ENCODE measurements at places on chromosomes 7 and 10. TPM values are rescaled to one million over a fixed set of nuclear protein-coding genes. Genes with fewer than 3 reads are reported as not detected.

DNA sequence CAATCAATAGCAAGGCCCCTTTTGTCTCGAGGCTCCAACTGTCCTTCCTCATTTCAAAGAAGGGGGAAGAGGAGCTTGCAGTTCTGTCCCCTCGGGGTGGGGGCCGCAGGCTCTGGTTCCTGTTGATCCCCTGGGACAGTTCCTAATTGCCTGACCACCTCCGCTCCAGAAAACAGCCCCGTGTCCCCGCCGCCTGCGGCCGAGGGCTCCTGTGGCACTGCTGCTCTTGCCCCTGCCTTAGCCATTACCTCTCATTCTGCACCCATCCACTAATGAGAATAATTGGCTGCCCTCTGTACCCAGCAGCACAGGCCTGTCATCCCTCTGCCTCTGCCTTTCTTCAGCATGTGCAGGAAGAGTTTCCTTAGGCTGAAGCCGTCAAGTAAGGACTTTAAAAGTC, 668.3 kb upstream of the FOXK1 start:
- H3K4me1 ChIP-seq: peaks cover 10% of the 10 kb centered on the region
- H3K36me3 ChIP-seq: peaks cover 5% of the 10 kb centered on the region
- no peak for DNase-seq

GRCh38 chr7:51265066-51265907, 51.3 kb downstream of the COBL start:
- DNase-seq: no peak
- no peaks in the 10 kb centered on the region for H3K36me3 ChIP-seq
- no peaks in the 10 kb centered on the region for H3K4me1 ChIP-seq
- H3K27me3 ChIP-seq: no peaks in the 10 kb centered on the region

- H3K27me3 ChIP-seq: no peaks in the 10 kb centered on the region
- H3K4me1 ChIP-seq: peaks cover 46% of the 10 kb centered on the region
- H3K27ac ChIP-seq: no peak overlapping the region
- no peak for DNase-seq
- no peaks in the 10 kb centered on the region for H3K36me3 ChIP-seq
Observed at GRCh38 chr7:153385502-153385901, 626.0 kb downstream of the ACTR3B start.

DNA sequence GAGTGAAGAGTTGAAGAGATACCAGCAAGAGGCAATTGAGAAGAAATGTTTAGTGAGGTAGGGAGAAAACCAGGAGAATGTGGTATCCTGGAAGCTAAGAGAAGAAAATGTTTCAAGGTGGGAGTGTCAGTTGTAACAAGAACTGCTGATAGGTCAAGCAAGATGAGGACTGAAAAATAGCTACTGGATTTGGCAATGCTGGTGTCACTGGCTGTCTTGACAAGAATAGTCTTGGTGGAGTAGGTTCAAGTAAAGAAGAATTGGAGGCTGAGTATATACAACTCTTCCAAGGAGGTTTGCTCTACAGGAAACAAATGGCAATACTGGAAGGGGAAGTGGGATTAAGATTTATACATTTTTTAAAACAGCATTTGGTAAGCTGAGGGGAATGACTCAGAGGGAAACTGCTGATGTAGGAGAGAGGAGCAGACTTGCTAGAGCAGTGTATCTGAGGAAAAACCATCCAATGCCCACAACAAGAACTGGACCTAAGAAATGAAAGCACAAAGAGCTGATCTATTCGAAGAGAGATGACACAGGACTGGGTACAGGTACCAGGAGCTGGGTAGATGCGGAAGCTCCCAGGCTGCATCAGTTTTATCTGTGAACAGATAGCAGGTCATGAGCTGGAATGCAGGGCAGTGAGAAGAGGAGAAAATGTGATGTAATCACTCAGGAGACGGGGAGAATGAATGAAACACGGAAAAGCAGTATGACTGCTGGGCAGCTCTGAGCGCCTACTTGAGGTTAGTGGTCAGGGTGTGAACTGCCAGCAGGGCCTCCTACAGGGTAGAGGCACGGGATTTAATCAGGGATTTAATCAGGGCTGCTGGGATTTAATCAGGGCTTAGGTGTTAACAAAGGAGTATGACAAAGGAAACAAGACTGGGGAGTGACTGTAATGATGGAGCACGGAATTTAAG, 34.5 kb downstream of the FAM25A start:
- H3K27me3 ChIP-seq: no peaks in the 10 kb centered on the region
- no peak for DNase-seq
- peak overlapping the region; percentile 52 for H3K27ac ChIP-seq
- H3K4me3 ChIP-seq: no peak overlapping the region
- no peaks in the 10 kb centered on the region for H3K4me1 ChIP-seq

- no peak overlapping the region for H3K27ac ChIP-seq
- H3K4me1 ChIP-seq: peaks cover 3% of the 10 kb centered on the region
- no peak overlapping the region for H3K4me3 ChIP-seq
- no peaks in the 10 kb centered on the region for H3K27me3 ChIP-seq
- DNase-seq: peak; percentile 77
Observed at GRCh38 chr10:28432210-28432676, 100.7 kb upstream of the WAC start.

GRCh38 chr10:4947635-4948596, 15.3 kb upstream of the AKR1C1 start:
- DNase-seq: peak; percentile 84
- H3K4me3 ChIP-seq: no peak overlapping the region
- H3K36me3 ChIP-seq: no peaks in the 10 kb centered on the region
- H3K4me1 ChIP-seq: peaks cover 66% of the 10 kb centered on the region
- no peaks in the 10 kb centered on the region for H3K27me3 ChIP-seq

DNA sequence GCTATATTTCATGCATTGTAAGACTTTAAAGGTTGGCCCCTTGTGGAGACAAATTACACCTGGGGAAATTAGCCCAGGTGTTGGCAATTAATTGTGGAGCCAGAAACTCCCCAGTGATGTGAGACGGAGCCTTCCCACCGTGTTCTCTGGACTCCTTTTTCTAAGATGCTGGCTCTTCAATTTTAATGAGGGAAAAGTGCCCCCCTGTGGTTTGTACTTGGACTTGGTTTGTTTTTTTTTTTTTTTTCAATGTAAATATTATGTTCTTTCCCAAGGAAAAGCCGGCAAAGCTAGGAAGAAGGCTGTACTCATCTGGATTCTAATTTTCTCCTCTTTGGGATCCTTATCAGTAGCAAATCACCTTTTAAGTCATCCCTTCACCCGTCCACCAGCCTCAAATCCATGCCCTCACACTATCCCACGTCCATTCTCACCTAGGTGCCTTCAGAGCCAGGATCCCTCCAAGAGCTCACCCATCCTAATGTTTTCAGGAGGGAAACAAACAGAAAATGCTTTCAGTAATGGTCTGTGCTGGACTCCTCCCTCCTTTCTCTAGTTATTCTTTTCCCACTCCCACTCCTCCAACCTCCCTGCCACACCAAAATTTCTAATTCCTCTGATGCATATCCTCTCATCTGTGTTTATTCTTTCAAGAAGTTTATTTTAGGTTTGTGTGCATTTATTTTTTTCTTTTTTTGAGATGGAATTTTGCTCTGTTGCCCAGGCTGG, 20.4 kb upstream of the ST8SIA6 start:
- no peaks in the 10 kb centered on the region for H3K36me3 ChIP-seq
- no peak overlapping the region for H3K4me3 ChIP-seq
- no peaks in the 10 kb centered on the region for H3K4me1 ChIP-seq
- H3K27me3 ChIP-seq: no peaks in the 10 kb centered on the region
- no peak overlapping the region for H3K27ac ChIP-seq

DNA sequence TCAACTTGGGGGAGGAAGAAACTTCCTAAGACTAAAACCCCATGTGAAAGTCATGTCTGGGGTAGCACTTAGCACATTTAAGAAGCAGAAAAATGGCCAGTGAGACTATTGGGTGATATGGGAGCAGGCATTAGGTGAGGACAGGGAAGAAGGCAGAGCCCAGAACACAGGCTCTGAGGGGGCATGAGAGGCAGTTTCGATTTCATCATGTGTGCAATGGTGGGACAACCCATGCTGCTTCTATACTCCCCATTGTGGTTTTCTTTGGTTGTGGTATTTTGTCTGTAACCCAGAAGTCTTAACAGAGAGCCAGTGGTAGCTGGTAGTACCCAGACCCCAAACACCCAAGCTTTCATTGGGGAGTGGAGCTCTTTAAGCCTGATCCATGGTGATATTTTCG, 752.0 kb downstream of the GRID1 start:
- no peak for DNase-seq
- H3K4me3 ChIP-seq: no peak overlapping the region
- H3K36me3 ChIP-seq: no peaks in the 10 kb centered on the region
- H3K27ac ChIP-seq: no peak overlapping the region
- no peaks in the 10 kb centered on the region for H3K27me3 ChIP-seq

DNA sequence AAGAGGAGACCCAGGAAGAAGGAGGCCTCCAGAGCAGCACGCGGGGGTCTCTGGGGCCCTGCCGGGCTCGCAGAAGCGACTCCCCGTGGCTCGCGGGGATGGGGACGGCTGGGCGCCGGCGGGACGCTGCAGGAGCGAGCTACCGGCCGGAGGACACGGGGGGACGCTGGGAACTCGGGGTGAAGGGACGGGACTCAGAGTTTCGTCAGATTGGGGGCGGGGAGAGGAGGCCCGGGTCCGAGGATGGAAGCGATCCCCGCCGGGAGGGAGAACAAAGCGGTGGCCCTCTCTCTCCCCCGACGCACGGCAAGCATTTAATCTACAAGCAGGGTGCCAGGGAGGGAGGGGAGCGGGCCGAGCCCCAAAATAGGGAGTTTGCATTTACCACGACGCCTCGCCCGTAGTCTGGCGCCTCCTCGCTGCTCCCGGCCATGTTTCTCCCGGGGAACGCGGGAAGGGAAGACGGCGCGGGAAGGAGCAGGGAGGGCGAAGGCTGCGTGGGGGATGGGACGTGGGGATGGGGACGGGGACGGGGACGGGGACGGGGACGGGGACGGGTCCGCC, at the start of gene PRTFDC1:
Gene PRTFDC1 (minus strand): TSS at position 464 of the 564 bp plus-strand sequence. CDS start 31 bp downstream, at position 433.
- no peaks in the 10 kb centered on the region for H3K4me1 ChIP-seq
- peak; percentile 74 for DNase-seq
- no peaks in the 10 kb centered on the region for H3K36me3 ChIP-seq
- no peaks in the 10 kb centered on the region for H3K27me3 ChIP-seq

DNA sequence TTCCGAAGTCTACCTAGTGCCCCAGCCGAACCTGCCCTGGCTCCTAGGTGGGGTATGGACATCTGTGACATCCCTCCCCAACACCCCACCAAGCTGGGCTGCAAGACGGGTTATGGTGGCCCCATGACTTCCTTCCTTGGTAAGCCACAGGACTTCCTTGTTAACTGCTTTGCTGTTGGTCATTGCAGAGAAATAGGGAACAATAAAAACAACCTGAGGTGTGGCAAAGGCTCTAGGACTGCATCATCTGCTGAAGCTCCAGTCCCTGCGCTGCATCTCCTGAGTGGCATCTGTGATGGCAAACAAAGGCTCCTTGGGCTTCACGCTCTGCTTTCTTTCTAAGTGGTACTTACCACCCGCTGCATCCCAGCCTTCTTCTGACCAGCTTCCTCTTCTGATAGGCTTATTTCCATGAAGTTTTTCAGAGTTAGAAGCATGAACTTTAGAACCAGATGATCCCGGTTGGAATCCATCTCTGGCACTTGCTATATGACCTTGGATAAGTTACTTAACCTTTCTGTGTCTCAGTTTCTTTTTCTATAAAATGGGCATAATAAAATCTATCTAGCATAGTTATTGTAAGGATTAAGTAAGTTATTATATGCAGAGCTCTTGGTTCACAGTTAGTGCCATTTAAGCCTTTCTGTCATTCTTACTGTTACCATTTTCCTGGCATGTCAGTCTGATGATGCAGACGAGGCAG, 216.8 kb downstream of the RPS24 start:
- no peaks in the 10 kb centered on the region for H3K36me3 ChIP-seq
- no peak overlapping the region for H3K4me3 ChIP-seq
- H3K27ac ChIP-seq: no peak overlapping the region
- H3K4me1 ChIP-seq: peaks cover 13% of the 10 kb centered on the region
- DNase-seq: no peak

DNA sequence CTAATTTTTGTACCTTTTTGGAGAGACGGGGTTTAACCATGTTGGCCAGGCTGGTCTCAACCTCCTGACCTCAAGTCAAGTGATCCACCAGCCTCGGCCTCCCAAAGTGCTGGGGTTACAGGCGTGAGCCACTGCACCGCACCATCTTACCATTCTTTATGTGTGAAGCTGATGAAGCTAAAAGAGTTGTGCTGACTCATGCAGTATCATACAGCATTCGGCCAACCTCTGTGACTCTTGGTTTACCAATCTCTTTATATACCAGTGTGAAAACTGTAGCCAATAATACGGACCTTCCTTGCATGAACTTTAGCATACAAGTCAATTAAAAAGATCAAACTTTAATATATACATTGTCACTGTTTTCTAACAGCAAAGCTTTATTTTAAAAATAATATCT, 878.2 kb upstream of the MBL2 start:
- no peaks in the 10 kb centered on the region for H3K27me3 ChIP-seq
- no peak overlapping the region for H3K27ac ChIP-seq
- H3K36me3 ChIP-seq: no peaks in the 10 kb centered on the region

- DNase-seq: no peak
- no peak overlapping the region for H3K27ac ChIP-seq
- no peak overlapping the region for H3K4me3 ChIP-seq
- H3K36me3 ChIP-seq: no peaks in the 10 kb centered on the region
- H3K27me3 ChIP-seq: no peaks in the 10 kb centered on the region
Observed at GRCh38 chr7:101542527-101543241, 86.4 kb downstream of the MYL10 start.

- DNase-seq: no peak
- no peaks in the 10 kb centered on the region for H3K36me3 ChIP-seq
- H3K27ac ChIP-seq: no peak overlapping the region
- no peaks in the 10 kb centered on the region for H3K4me1 ChIP-seq
- no peaks in the 10 kb centered on the region for H3K27me3 ChIP-seq
- H3K4me3 ChIP-seq: no peak overlapping the region
Observed at GRCh38 chr10:9670911-9671310, 1346.8 kb upstream of the CELF2 start.

DNA sequence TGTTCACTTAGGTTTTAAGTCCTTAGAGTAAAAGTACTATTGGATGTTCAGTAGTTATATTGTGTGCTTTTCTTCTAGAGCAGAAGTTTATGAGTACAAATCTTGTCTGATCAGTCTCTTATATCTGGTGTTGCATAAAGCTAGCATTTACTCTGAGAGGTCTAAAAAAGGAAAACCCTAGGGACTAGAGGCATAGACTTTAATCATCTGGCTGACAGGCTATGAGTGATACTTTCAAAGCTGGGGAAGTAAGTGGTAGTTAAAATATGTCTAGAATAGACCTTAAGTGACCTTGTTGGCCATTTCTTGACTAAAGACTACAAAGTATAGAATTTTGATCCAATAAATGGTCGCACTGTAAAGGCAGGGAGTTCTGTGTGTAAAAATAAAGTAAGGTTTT, 32.9 kb upstream of the PHYHIPL start:
- H3K27me3 ChIP-seq: no peaks in the 10 kb centered on the region
- H3K36me3 ChIP-seq: no peaks in the 10 kb centered on the region
- H3K27ac ChIP-seq: no peak overlapping the region
- H3K4me3 ChIP-seq: no peak overlapping the region
- no peak for DNase-seq

- H3K4me1 ChIP-seq: no peaks in the 10 kb centered on the region
- no peak overlapping the region for H3K27ac ChIP-seq
- no peak overlapping the region for H3K4me3 ChIP-seq
- DNase-seq: no peak
- no peaks in the 10 kb centered on the region for H3K27me3 ChIP-seq
Observed at GRCh38 chr10:62996925-62997324, 136.2 kb upstream of the NRBF2 start.

Gene AGBL3
- total RNA-seq: 1.1 TPM

Gene DBF4
- total RNA-seq: 2.3 TPM

Gene SCRN1
- 53.9 TPM for total RNA-seq

Gene CRYGN
- 1.8 TPM for total RNA-seq

Data from sigmoid colon (tissue), 7 donors.